ENCODE measurements at places on chromosomes 7 and 10.
A peak's percentile ranks its signal among the peaks of the same experiment; 100 is the strongest.

DNA sequence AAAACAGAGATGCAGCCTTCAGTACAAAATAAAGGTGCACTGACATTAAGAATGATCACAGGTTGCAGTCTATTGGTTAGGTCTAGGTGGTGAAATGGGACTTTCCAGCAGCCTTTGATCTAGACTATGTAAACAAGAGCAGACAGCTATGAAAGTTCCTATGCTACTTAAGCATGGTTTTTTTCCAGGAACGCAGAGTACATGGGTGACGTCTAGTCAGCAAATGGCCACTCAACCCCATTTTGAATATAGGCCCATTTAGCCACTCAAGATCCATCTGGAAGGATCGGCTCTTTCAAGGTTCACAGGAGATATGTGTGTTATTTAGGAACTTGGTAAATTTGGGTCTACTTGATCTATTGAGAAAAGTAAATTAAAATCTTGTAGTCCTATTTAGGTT lies 1424.6 kb upstream of the LRRTM3 start:
- no peak for DNase-seq

GRCh38 chr10:117936976-117937375 lies 109.8 kb downstream of the RAB11FIP2 start:
- DNase-seq, result no peak

DNA sequence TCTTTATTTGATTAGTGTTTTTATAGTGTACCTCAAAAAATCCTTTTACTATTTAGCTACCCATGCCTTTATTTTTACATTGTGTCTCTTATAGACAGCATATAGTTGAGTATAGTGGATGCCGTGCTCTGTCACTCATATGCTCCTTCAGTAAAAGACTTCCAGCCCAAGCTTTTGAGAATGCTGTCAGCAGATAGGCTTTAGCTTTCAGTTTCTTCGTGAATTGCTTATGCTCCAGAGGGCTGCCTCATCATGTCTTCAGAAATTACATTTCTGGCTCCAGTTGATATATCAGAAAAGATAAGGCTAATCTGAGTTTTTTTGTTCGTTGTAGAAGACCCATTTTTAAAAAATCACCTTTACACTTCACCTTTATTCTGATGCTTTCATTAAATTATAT lies 332.0 kb downstream of the NXPH1 start:
- no peak for DNase-seq

- no peak for DNase-seq
Measured at GRCh38 chr10:102040305-102041050, 15.5 kb downstream of the ARMH3 start.

- DNase-seq, result no peak
Measured at GRCh38 chr10:114258274-114258840, 19.3 kb downstream of the VWA2 start.

DNA sequence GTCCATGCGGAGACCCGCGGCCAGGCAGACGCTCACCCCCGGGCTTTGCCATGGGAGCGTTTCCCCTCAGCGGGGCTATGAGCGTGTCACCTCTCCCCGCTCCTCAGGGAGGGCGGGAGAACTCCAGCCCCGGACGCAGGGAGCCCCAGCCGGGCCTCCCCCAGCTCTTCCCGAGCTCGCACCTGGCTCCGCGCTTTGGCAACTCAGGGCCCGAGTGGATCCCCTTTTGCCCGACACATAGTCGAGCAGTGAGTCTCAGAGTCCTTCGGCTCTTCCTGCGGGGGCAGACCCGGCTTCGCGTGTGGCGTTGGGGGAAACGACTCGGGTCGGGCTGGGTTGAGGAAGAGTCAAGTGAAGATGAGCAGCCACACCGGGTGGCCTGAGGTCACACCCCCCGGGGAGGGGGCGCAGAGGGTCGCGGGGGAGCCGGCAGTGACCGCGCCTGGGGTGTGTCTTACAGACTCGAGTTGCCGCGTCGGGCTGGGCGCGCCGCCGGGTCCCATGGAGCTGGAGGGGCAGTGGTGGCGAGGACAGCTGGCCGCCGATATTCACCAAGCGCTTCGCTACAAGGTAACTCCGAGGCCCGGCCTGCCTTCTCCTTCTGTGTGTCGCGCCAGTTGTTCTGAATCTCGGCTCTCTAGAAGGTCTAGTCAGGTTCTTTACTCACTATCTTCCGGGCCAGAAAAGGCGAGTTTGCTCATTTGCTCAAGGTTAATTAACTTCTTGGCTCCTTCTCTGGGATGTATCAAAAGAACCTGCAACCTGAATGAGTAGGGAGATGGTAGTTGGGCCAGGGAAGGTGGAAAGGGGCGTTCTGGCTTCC lies 721 bp downstream of the CCNJ start:
- peak; percentile 93 for DNase-seq

DNA sequence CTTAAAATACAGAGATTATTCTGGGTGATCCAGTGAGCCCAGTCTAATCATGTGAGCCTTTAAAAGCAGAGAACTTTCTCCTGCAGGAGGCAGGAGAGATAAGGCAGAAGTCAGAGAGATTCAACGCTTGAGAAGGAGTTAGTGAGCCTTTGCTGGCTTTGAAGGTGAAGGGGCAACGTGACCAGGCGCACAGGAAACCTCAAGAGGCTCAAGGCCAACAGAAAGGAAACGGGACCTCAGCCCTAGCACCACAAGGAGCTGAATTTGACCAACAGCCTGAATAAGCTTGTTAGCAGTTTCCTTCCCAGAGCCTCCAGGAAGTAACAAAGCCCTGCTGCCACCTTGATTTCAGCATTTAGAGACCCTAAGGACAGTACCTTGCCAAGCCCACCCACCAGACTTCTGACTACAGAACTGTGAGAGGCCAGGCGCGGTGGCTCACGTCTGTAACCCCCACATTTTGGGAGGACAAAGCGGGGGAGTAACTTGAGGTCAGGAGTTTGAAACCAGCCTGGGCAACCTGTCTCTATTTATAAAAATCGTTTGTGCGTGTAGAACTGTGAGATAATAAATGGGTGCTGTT lies 87.3 kb upstream of the KAT6B start:
- no peak for DNase-seq

- DNase-seq, result peak; percentile 70
Measured at GRCh38 chr7:1236831-1237701, 4.4 kb downstream of the UNCX start.

GRCh38 chr7:47704936-47705335 lies 123.0 kb upstream of the TNS3 start:
- DNase-seq, result no peak

DNA sequence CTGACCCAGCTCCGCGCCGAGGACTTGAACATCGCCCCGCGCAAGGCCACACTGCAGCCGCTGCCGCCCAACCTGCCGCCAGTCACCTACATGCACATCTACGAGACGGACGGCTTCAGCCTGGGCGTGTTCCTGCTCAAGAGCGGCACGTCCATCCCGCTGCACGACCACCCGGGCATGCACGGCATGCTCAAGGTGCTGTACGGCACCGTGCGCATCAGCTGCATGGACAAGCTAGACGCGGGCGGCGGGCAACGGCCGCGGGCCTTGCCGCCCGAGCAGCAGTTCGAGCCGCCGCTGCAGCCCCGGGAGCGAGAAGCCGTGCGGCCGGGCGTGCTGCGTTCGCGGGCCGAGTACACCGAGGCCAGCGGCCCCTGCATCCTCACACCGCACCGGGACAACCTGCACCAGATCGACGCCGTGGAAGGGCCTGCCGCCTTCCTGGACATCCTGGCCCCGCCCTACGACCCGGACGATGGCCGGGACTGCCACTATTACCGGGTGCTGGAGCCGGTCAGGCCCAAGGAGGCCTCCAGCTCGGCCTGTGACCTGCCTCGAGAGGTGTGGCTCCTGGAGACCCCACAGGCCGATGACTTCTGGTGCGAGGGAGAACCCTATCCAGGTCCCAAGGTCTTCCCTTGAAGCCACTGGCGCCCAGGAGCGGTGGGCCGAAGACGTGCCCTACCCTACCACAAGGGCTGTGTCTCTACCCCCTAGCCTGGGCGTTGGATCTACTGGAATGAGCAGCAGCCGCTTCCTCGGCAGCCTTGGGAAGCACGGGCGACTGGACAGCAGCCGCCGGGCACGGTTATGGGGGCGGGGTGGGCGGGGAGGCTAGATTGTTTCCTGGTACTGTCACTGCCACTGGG lies 945 bp downstream of the ADO start:
- peak; percentile 89 for DNase-seq

- DNase-seq, result peak; percentile 38
Measured at GRCh38 chr10:97128039-97128492, 57.7 kb downstream of the SLIT1 start.

GRCh38 chr7:113880559-113880958 lies 38.2 kb downstream of the PPP1R3A start:
- no peak for DNase-seq

DNA sequence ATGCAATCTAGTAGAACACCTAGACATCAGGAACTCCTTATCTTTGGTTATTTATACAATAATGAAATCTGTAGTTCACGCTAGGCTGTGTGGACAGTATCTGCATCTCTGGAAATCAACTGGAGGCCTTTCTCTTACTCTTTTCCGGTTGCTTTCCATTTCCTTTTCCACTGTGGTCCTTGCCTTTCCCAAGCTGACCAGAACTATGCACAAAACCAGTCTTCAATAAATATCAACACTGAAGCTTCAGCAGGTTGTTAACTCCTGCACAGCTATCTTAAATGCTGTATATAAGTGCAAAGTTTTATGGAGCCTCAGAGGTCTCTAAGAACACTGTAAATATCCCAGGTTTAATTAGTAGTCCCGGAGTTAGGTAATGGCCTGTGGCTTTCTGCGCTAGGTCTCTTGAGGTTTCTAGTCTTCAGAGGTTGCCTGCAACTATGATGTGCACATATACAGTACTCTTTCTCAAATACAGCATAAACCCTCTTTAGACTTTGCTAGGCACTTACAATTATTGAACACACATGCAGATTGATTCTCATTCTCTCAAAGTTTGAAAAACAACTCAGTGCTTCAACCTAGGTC lies 2.4 kb downstream of the KLLN start:
- DNase-seq, result no peak

GRCh38 chr10:61978965-61979364 lies 77.5 kb downstream of the ARID5B start:
- DNase-seq, result no peak

GRCh38 chr10:98611436-98611835 lies 164.7 kb upstream of the HPS1 start:
- DNase-seq, result no peak

DNA sequence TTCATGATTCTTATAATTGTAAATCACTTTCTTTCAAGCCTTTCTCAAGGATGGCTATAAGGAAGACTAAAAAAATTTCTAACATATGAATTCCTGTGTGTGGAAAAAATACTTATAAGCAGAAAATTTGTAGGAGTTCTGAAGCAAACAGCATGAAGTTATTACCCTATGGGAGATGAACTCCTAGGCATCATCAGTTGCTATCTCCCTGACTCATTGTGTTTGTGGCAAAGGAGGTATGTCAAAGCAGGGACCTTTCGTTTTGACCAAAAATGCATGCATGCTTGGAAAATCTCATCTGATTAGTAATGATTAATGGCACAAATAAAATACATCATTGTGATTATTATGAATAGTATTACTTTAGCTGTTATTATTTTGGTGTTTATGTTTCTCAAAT lies 59.4 kb downstream of the CALCR start:
- DNase-seq, result no peak

GRCh38 chr10:51285601-51286000 lies 211.3 kb downstream of the PRKG1 start:
- DNase-seq, result no peak

- no peak for DNase-seq
Measured at GRCh38 chr10:22494007-22494406, 148.7 kb downstream of the SPAG6 start.

GRCh38 chr10:77297393-77297739 lies 340.2 kb downstream of the KCNMA1 start:
- DNase-seq, result no peak

GRCh38 chr10:48285710-48286109 lies 11.2 kb upstream of the FRMPD2 start:
- no peak for DNase-seq

GRCh38 chr7:38842746-38843145 lies 66.2 kb downstream of the VPS41 start:
- peak; percentile 22 for DNase-seq

GRCh38 chr7:102122026-102122425 lies 164.6 kb upstream of the SH2B2 start:
- DNase-seq, result no peak

GRCh38 chr7:95066737-95067530 lies 159.5 kb downstream of the PPP1R9A start:
- no peak for DNase-seq

GRCh38 chr7:135430626-135431025 lies 79.3 kb downstream of the CNOT4 start:
- DNase-seq, result no peak

GRCh38 chr7:45402480-45403218 lies 171.5 kb upstream of the ADCY1 start:
- no peak for DNase-seq

- DNase-seq, result no peak
Measured at GRCh38 chr7:34143402-34143801, 238.1 kb downstream of the BMPER start.

DNA sequence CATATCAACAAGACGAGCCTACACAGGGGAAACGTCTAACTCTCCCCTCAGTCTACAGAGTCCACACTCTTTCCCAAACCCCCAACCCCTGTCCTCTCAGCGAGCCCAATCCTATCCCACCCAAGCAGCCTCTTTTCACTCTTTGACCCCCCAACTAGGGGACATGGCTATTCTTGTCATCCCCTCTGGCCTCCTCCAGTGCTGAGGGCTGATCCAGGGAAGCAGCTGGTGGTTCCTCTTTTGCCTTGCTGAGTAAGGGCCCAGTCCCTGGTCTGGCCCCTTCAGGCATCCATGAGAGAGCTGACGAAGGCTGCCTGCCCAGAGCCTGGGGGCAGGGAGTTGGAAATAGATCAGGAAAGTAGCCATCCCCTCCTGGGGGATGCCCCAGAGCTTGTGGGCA lies 6.4 kb downstream of the NOBOX start:
- DNase-seq, result no peak

DNA sequence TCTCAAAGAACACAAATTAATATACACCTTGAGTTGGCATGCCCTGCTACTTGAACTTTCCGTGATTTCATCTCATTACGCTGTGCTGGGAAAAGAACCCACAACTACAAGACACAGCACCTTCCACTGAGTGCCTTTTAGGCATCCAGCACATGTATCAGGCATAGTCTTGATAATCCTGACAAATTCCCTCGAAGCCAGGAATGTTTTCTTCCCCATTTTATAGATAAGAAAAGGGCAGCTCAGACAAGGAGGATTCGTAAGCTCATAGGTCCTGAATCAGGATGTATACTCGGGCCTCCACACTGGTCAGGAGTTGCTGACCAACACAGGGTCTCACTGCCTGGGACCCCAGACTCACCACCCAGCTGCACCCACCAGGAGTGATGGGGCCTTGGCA lies 368.6 kb downstream of the TNS3 start:
- DNase-seq, result no peak
